Tibial nerve (tissue), 4 donors: ENCODE measurements at places on chromosomes 7 and 10. TPM values are rescaled to one million over a fixed set of nuclear protein-coding genes. Genes with fewer than 3 reads are reported as not detected.

DNA sequence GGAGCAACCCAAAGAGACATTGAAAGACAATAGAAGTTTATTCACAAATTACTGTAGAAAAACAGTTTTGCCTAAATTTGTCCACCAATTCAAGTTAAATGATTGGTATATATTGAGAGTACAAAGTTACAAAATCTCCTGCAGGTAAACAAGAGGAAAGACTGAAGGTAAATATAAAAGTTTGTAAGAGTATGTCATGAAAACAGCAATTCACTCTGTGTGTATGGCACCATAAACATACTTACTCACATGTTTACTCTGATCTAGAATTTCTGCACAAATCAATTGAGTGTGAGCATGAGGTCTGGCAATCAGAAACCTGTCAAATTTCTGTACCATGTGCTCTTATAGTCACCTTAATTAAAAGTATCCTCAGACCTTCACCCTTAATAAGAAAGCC, 800.9 kb upstream of the MBL2 start:
- no peak for DNase-seq
- H3K4me1 ChIP-seq: no peaks in the 10 kb centered on the region
- H3K27me3 ChIP-seq: no peaks in the 10 kb centered on the region
- H3K27ac ChIP-seq: no peak overlapping the region

The VSIR gene
- 146 TPM for total RNA-seq

- H3K4me1 ChIP-seq: no peaks in the 10 kb centered on the region
- DNase-seq: no peak
- H3K27me3 ChIP-seq: no peaks in the 10 kb centered on the region
- H3K4me3 ChIP-seq: peak overlapping the region; percentile 87
Observed at GRCh38 chr10:97736403-97736901, 476 bp upstream of the ZFYVE27 start.

GRCh38 chr10:16341637-16342036, 95.2 kb upstream of the PTER start:
- no peaks in the 10 kb centered on the region for H3K36me3 ChIP-seq
- no peak for DNase-seq
- no peak overlapping the region for H3K27ac ChIP-seq

GRCh38 chr10:124493214-124493882, 31.7 kb downstream of the LHPP start:
- H3K4me1 ChIP-seq: no peaks in the 10 kb centered on the region
- H3K4me3 ChIP-seq: no peak overlapping the region
- no peak for DNase-seq
- H3K36me3 ChIP-seq: peaks cover 30% of the 10 kb centered on the region

DNA sequence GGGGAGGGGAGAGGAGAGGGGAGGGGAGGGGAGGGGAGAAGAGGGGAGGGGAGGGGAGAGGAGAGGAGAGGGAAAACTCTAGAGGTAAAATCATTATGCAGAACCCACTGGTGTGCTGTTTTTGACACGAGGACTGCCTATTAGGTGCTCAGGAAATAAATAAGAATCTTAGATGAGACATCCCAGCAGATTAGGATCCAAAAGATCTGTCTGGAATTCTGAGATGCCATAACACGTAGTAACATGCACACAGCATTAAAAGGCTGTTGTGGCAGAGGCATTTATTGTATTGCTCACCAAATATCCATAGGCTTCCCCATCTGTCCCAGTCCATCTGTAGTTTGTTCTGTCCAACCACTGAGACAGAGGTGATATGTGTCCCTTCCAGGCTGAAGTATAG, 40.8 kb upstream of the KMT2E start:
- no peaks in the 10 kb centered on the region for H3K36me3 ChIP-seq
- H3K27ac ChIP-seq: no peak overlapping the region
- no peak for DNase-seq
- no peaks in the 10 kb centered on the region for H3K27me3 ChIP-seq

The CEP41 gene
- 5.7 TPM for total RNA-seq

The ACTA2 gene
- 506 TPM for total RNA-seq

GRCh38 chr7:151246102-151246850, 2.2 kb downstream of the SMARCD3 start:
- H3K4me3 ChIP-seq: no peak overlapping the region
- H3K27ac ChIP-seq: peak overlapping the region; percentile 96
- DNase-seq: no peak

DNA sequence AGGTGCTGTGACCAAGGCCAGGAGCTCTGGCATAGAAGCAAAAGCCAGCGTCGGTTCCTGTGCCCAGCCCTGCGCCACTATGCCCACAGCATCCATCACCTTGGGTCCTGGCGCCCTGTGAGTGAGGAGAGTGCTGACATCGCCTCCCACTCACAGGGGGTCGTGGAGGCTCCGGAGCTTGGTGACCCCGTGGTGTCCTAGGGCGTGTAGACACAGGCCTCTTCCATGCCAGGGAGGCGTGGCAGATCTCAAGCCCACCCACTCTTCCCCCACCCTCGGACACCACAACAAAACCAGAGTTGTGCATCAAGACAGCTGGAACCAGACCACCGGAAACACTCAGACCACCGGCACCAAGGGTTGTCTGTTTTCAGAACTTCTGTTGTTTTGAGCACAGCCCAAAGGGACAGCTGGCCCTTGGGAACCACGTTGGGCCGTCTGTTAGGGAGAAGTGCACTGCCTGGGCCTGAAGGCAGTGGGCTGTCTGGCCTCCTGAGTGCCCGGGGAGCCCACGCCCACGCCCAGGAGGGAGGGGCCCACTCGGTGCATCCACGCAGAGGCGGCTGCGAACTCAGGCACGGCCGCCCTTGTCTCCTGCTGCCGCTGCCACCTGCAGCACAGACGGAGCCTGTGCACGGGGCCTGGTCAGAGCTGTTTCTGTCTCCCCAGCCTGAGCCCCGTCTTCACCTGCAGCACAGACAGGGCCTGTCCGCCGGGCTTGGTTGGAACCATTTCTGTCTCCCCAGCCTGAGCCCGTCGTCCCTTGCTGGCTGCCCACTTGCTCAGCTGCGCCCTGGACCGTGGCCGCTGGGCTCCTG, 106.3 kb downstream of the INPP5A start:
- H3K36me3 ChIP-seq: no peaks in the 10 kb centered on the region
- no peak overlapping the region for H3K4me3 ChIP-seq
- no peaks in the 10 kb centered on the region for H3K4me1 ChIP-seq
- no peaks in the 10 kb centered on the region for H3K27me3 ChIP-seq
- DNase-seq: no peak

- H3K4me3 ChIP-seq: no peak overlapping the region
- no peaks in the 10 kb centered on the region for H3K27me3 ChIP-seq
- DNase-seq: no peak
- H3K36me3 ChIP-seq: no peaks in the 10 kb centered on the region
Observed at GRCh38 chr7:14754631-14755030, 147.9 kb downstream of the DGKB start.

- no peak overlapping the region for H3K27ac ChIP-seq
- H3K4me1 ChIP-seq: peaks cover 7% of the 10 kb centered on the region
- no peak for DNase-seq
- H3K27me3 ChIP-seq: no peaks in the 10 kb centered on the region
Observed at GRCh38 chr10:62266147-62266546, 2.5 kb downstream of the RTKN2 start.

DNA sequence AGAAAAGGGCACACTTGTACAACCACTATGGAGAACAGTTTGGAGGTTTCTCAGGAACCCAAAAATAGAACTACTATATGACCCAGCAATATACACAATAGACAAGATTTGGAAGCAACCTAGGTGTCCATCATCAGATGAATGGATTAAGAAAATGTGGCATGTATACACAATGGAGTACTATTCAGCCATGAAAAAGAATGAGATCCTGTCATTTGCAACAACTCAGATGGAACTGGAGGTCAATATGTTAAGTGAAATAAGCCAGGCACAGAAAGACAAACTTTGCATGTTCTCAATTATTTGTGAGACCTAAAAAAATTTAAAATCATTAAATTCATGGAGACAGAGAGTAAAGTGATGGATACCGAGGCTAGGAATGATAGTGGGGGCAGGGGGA, 118.8 kb downstream of the ZNF467 start:
- DNase-seq: no peak
- no peak overlapping the region for H3K4me3 ChIP-seq
- no peak overlapping the region for H3K27ac ChIP-seq
- no peaks in the 10 kb centered on the region for H3K27me3 ChIP-seq
- H3K4me1 ChIP-seq: no peaks in the 10 kb centered on the region

DNA sequence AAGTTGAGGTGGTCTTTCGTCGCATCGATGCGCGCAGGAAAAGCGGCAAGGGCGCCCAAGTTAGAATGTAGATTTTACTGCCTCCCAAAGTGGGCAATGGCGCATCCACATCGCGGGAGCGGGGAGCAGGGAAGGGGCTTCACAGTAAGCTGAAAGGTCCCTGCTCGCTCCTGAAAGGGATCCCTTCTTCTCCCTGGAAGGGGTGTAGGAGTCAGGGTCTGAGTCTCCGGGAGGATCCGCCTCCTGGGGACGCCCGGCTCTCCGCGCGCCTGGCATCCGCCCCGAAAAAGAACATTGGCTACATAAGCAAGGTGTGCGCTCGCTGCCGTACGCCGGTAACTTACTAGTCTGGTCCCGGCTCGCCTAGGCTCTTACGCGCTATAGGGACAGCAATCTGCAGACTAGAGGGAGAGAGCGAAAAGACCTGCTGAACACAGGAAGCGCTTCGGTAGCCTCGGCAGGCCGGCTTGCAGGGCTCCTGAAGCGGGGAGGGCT, 804 bp downstream of the UNC5B start:
- no peaks in the 10 kb centered on the region for H3K36me3 ChIP-seq
- peaks cover 32% of the 10 kb centered on the region for H3K27me3 ChIP-seq
- H3K4me1 ChIP-seq: peaks cover 26% of the 10 kb centered on the region

DNA sequence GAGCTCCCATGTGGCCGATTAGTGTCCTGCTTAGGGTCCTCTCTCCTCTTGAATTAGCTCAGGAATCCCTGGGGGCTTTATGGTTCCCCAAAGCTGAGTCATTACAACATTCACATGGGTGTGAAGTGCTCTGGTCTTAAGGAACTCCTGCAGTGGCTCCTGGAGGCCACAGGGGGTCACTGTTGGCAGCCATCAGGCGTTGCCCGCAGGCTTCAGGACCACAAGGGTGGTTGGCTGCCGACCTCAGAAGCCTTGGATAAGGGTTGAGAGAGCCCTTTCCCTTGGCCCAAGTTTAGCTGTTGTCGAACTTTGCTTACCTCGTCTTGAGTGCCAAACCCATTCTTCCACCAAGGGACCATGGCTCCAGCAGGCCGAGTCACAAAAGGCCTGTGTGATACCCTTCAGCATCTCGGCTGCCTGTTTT, 61.7 kb downstream of the SH2D4B start:
- no peak overlapping the region for H3K27ac ChIP-seq
- DNase-seq: no peak
- no peaks in the 10 kb centered on the region for H3K4me1 ChIP-seq
- H3K4me3 ChIP-seq: no peak overlapping the region

The CYP26C1 gene
- total RNA-seq: 0.20 TPM

The TRIL gene
- total RNA-seq: 1.2 TPM

The PON2 gene
- total RNA-seq: 148 TPM

The LAMTOR4 gene
- 226 TPM for total RNA-seq

The FAM185A gene
- 36.0 TPM for total RNA-seq

DNA sequence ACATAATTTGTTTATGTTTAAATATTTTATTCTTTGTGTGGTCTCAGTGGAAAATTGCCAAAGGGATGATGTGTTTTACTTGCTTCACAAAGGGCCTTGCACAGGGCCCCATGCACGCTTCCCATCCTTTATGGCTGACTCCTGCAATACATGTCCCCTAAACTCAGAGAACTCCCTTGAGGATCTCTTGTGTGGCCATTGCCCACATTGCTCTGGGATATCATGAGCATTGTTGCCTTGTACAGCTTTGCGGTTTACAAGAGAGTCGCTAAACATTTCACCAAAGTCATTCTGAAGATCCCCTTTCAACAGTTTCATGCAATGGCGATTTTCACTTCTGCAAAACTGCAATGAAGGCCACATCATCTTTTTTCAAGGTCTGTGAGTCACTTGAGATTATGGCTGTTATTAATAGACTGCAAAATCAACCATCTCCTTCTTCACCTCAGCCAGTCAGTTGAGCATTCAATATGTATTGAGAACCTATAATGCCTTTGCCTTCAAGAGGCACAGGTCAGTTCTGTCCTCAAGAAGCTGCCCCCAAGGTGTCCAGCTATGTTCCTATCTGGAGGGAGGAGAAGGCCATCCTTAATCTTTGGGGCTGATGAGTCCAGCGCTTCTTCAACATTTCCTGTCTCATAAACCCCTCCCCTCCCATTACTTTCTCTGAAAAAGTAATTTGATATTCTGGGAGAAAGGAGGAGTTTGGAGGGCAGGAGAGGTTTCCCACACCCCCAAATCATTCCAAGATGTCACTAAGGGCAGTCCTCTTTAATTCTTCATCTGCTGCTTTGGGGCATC, 108.1 kb downstream of the CCDC71L start:
- H3K36me3 ChIP-seq: no peaks in the 10 kb centered on the region
- no peaks in the 10 kb centered on the region for H3K4me1 ChIP-seq
